ENCODE measurements at places on chromosomes 6 and 20. TPM values are rescaled to one million over a fixed set of nuclear protein-coding genes. Genes with fewer than 3 reads are reported as not detected.

DNA sequence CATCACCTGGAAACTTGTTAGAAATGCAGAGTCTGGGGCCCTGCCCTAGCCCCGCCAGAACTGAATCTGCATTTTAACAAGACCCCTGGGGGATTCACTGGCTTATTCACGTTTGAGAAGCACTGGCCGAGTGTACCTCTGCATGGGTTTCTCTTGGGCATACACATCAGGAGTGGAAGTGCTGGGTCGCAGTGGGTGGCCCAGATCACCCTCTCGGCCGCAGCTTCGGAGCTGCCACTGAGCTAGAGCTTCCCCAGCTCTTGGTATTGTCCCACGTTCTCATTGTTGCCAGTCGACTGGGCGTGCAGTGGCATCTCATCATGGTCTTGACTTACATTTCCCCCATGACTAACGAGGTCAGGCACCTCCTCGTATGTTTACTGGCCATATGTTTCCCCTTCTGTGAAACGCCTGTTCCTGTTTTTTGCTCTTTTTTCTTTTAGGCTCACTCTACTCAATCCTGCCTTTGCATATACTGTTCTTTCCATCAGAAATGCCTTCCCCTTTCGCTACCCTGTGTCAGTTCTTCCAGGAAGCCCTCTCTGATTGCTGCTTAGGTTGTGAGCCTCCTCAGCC lies 3.0 kb upstream of the DLGAP4 start:
- no peak for DNase-seq

HEY2 gene
- total RNA-seq: 0.36 TPM

DNA sequence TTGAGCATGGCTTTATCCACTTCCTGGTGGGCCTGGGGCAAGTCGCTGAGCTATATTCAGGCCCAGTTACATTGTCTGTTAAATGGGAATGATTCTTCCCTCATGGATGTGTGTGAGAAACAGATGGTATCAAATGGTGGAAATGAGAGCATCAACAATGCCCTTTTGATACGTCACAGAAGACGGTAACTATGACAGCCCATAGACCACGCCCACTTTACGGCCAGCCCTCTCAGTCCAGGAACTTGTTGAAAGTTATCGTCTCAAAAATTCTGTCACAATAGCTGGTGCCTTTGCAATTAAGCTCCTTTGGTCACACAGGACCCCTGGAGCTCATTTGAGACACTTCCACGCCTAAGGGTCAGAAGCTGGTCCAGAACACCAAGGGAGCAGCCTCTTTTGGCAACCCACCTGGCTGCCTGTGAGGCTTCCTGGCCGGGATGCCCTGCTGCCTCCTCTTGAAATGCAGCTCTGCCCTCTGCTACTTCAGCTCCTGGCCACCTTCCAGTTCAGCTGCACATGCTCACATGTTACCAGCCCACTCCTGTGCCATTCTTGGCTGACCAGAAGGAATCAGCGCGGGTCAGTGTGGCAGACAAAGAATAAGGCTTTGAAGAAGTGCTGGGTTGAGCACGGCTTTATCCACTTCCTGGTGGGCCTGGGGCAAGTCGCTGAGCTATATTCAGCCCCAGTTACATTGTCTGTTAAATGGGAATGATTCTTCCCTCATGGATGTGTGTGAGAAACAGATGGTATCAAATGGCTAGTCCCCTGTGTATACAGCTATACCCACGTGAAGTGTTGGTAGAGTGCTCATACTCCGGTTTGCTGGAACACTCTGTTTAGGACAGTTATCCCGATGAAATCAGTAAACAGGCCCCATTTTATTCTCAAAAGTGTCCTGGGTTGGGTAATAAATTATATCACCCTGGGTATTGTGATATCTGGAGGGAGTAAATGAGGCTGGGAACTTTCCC lies 199.2 kb upstream of the SUPT3H start:
- DNase-seq: no peak

DNA sequence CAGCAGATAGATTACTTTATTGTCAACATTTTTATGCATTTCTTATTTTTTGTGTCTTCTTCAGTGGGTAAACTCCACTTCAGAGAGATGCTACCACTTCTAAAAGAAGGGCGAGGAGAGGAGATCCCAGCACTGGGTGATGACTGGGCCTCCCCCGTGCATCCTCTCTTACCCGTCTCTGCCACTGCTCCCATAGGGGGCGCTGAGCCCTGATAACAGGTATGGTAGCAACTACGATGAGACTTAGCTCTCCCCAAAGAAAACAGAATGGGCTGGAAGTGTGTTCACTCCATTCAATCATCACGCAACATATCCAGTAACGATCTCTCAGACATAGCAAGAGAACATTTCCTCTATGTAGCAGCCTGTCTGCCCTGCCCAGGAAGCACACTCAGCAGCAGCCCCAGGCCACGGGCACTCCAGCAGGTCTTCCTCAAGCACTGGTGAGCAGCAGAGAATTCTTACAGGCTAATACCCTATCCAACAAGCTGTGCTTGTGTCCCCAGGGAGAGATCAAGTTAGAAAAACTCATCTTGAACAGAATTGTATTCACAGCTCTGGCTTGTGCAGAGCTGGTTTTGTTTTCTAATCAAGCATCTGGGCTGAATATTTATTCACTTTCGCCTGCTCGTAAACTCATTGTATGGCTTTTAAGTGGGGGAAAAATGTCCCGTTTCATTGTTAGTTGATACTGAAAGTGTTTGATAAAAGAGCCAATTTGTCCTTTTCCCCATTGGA lies 533.1 kb upstream of the CDH4 start:
- DNase-seq: no peak

Data from epithelial cell of proximal tubule (primary cell).